ENCODE measurements at places on chromosomes 12 and 14.

DNA sequence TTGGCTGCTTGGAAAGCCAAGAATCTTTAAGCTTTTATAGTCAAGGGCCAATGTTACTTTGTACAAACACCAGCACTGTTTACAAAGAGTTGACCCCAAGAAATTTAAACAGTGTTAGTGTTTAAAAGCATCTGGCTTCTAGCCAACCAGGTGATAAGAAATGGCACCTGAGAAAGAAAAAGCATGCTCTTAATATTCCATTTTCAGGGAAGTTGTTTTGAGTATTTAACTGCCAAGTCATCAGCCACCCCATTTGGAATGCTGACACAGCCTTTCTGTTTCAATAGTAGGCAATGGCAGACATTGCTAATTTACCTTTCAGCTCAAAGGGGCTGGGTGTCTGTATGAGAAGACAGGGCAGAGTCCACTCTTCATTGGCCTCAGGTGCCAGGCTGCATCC, 3.7 kb upstream of the SLC35F4 start:
- DNase-seq = no peak

GRCh38 chr14:104852280-104852663, 12.8 kb upstream of the CEP170B start:
- DNase-seq = no peak

DNA sequence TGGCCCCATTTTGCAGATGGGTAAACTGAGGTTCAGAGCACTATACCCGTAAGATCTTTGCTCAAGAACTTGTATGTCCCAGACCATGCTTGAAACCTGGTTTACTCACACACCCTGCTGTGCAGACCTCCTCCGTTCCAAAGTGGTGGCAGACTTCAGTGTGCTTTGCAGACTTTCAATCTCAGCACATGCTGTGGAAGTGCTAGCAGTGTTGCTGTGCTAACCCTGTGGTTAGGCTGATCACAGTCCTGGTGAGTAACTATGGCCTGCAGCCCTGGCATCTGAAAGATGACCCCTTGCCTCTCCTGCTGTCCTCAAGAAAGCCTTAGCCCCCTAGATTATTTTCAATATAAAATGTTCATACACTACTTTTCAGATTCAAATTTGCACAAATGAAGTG, 450.6 kb downstream of the DPF3 start:
- no peak for DNase-seq

GRCh38 chr12:29164477-29165393, 15.7 kb downstream of the FAR2 start:
- peak; percentile 1 for DNase-seq

DNA sequence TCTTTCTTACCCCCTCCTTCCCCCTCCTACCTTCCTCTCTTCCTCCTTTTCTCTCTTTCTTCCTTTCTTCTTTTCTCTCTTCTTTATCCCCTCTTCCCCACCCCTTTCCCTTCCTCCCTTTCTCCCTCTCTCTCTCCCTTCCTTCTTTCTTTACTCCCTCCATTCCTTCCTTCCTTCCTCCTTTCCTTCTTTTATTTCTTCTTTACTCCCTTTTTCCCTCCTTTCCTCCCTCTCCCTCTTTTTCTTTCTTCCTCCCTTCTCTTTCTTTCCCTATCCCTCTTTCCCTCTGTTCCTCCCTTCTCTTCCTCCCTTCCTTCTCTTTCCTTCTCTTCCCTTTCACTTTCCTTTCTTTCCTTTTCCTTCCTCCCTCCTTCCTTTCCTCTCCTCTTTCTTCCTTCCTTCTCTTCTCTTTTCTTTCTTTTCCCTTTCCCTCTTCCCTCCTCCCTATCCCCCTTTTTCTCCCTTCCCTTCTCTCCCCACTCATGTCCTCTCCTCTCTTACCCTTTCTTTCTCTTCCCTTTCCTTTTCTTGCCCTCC, 302.3 kb upstream of the TBX3 start:
- DNase-seq = no peak

GRCh38 chr14:31566456-31566855, 5.3 kb downstream of the NUBPL start:
- DNase-seq = no peak

- DNase-seq = no peak
Observed at GRCh38 chr12:120181991-120182631, 12.4 kb downstream of the GCN1 start.

DNA sequence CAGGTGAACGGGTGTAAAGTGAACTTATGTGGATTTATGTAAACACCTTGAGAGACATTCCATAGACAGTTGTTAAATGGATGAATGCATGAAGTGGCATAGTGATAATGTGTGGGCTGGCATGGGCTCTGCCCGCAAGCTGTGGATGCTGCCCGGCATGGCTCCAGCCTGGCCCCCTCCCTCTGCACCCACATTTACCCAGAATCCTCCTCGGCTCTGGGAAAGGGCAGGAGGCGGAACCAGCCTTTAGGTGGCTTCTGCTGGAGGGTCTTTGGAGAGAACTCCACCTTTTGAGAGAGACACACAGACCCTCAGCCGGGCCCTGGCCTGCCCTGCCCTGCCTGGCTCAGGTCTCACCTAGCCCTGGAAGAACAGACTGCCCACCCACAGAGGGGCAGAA, 18.7 kb downstream of the RASAL1 start:
- no peak for DNase-seq

DNA sequence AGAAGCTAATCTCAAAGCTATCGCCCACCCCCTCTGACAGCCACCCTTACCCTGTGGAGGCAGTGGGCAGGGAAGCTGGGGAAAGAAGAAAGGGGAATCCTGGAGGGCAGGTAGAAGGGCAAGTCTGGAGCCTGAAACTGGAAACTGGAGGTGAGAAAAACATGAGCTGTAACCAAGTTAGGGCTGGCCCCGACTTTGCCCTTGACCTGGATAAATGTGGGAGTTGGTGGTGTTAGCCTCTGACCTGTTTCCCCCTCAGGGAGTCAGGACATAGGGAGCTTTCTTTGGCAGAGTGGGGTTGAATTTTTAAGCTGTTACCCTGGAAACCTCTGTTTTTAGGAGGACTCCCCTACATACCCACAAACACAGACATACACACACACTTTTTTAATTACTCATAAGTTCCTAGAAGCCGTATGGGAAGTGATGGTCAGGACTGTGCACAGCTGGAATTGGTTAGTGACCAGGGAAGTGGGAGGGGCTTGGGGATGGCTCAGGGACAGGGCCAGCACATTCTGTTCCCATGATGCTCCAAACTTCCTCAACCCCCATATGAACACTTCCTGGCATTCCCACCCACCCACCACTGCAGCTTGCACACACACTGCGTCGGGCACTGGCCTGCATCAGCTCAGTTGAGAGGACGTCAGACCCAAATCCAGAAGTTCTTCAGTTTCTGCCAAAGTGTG, 5.0 kb upstream of the MMP19 start:
- DNase-seq = peak; percentile 59

- no peak for DNase-seq
Observed at GRCh38 chr12:128627659-128628058, 196.1 kb downstream of the SLC15A4 start.

DNA sequence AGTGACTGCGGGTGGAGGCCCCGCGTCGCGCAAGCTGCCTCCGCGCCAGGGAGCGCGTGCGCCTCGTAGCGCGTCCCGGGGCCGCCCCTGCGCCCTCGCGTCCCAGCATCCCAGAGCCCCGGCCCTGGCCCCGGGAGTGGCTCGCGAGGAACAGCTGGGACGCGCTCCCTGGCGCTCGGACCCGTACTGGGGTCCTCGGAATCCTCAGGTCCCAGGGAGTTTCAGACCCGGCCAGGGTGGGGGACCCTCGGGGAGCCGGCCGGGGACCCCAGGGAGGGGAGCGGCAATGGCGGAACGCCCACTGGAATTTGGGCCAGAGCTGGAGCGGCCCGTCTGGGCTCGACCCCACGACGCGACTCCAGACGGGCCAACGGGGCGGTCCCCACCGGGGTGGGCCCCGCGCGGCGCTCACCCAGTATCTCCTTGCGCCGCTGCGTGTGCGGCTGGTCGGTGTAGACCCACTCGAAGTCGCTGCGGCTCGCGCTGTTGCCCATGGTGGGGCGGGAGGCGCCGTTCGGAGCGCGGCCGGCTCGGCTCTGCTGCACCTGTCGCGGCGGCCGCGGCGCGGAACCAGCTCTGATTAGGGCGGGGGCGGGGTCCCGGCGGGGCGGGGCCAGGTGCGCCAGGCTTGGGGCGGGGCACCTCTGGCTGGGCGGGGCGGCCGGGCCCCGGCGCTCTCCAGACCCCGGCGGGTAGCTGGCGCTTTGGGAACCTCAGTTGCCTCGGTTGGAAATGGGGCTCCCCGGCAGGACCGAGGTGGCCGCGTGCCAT, at the start of gene DEGS2:
DEGS2 (minus strand) TSS at position 552 of the 771 bp plus-strand sequence; CDS start at position 494, 58 bp downstream.
- no peak for DNase-seq

GRCh38 chr12:98048326-98048725, 467.1 kb upstream of the TMPO start:
- DNase-seq = no peak

DNA sequence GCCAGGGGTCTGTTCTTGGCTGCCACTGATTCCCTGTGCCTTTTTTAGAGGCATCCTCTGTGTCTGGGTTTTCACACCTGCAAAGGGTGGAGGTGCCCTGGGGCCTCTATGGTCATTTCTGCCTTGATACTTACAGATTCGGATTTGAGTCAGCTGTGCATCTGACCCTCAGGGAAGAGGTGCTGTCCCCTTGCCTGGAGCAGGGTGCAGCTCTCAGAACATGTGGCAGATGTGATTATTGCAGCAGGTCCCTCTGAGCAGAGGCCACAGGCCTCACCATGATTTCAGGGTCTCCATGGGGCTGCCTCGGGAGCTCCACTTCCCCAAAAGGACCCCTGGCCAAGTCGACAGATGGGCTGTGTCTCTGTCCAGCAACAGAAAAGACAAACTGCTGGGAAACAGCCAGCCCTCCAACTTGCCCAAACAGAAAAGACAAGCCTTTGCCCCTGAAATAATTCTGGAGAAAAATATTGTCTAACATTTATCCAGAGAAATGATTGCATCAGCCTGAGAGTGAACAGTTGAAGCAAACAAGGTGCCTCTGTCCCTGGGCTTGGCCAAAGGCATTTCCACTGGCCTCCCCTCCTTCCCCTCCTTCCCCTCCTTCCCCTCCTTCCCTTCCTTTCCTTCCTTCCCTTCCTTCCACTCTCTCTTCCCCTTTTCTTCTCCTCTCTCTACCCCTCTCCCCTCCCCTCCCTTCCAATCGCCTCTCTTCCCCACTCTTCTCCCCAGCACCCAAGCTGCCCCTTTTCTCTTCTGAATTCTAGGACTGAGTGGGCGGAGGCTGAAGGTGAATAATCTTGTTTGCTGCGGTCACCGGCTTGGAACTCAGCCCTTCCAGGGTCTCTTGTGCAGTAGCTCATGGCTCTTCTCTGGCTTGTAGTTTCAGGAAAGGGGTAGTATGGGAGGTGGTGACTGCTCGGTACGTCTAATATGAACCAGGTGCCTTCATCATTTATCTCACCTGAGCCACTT, 676 bp downstream of the SERPINA3 start:
- no peak for DNase-seq

DNA sequence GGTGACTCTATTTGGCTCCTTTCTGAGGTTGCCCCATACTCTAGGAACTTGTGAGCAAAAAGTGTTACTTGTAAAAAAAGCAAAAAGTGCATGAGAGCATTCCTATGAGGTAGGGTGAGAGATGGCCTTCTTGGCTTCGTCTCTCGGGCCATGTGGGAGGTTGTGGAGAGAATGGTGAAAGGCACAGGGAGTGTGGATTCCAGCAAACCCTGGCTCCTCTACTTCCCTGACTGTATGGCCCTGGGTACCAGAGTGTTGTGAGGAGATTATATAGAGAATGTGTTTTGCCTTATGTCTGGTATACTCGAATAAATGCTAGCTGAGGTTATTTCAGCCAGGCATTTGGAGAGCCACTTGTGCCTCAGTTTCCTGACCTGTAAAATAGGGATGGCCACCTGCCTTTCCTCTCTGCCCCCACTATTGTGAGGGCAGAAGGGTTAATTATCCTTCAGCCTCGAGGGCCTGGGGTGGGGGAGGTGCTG, 11.0 kb downstream of the PLEKHG3 start:
- no peak for DNase-seq
